WTC11 (cell line): ENCODE measurements at places on chromosomes 4 and X. TPM values are rescaled to one million over a fixed set of nuclear protein-coding genes. Genes with fewer than 3 reads are reported as not detected.

DNA sequence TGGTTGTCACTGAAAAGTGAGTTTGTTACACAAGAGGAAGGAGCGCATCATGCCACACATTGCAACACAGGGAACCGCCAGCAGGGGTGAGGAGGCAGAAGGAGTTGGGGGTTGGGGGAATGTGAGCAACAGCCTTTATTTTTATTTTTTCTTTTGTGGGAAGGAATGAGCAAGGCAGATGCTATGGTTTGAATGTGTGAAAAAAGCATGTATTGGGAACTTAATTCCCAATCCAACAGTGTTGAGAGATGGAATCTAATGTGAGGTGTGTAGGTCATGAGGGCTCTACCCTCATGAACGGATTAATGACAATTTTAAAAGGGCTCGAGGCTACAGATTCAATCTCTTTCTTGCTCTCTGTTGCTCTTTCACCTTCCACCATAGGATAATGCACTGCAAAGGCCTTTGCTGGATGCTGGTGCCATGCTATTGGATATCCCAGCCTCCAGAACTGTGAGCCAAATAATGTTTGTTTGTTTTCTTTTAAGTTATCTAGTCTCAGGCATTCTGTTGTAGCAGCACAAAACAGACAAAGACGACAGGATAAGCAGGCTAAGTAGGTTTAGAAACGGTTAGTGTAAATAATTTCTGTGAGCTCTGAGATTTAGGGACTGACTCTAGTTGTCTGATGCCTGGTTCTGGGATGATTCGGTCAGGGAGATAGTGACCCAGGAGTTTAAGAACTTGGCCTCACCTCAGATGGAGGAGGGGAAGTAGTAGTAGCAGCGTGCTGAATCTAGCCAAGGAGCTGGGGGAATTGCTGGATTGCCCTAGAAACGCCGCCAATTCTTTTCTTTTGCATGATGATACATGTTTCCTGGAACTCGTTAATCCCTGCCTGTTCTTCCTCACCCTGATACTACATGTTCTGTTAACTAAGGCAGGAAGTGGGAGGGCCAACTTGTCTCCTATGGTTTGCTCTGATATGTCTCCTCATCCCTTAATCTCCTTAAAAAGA lies 156.6 kb upstream of the CTSO start:
- peaks cover 22% of the 10 kb centered on the region for H3K36me3 ChIP-seq
- H3K27ac ChIP-seq: peak overlapping the region; percentile 22; the same call in 1 of the 2 replicates
- H3K27me3 ChIP-seq: no peaks in the 10 kb centered on the region; the same call in 1 of the 2 replicates
- peak; percentile 53 for DNase-seq
- no peak overlapping the region for H3K4me3 ChIP-seq

MOSPD2 gene
- total RNA-seq: 13.0 to 13.2 TPM (median 13.1 TPM) in 3 replicates

- H3K27me3 ChIP-seq: no peaks in the 10 kb centered on the region; the same call in 1 of the 2 replicates
- no peak overlapping the region for H3K27ac ChIP-seq
- peaks cover 13% of the 10 kb centered on the region for H3K4me1 ChIP-seq
- H3K4me3 ChIP-seq: no peak overlapping the region
- no peaks in the 10 kb centered on the region for H3K36me3 ChIP-seq
Measured at GRCh38 chr4:152109531-152110509, 349.0 kb upstream of the GATB start.

PPP2R2C gene
- total RNA-seq: 9.0 to 11.5 TPM (median 9.4 TPM) in 3 replicates

ERCC6L gene
- total RNA-seq: 17.8 to 19.8 TPM (median 18.4 TPM) in 3 replicates

GRCh38 chr4:140995058-140995457 lies 138.2 kb downstream of the RNF150 start:
- DNase-seq: no peak
- H3K27ac ChIP-seq: no peak overlapping the region
- H3K4me3 ChIP-seq: no peak overlapping the region
- no peaks in the 10 kb centered on the region for H3K4me1 ChIP-seq
- no peaks in the 10 kb centered on the region for H3K36me3 ChIP-seq
- no peaks in the 10 kb centered on the region for H3K27me3 ChIP-seq
